ENCODE measurements at places on chromosomes 12 and 14.

GRCh38 chr12:53937596-53938325, 870 bp upstream of the HOXC13 start:
- DNase-seq, result no peak

DNA sequence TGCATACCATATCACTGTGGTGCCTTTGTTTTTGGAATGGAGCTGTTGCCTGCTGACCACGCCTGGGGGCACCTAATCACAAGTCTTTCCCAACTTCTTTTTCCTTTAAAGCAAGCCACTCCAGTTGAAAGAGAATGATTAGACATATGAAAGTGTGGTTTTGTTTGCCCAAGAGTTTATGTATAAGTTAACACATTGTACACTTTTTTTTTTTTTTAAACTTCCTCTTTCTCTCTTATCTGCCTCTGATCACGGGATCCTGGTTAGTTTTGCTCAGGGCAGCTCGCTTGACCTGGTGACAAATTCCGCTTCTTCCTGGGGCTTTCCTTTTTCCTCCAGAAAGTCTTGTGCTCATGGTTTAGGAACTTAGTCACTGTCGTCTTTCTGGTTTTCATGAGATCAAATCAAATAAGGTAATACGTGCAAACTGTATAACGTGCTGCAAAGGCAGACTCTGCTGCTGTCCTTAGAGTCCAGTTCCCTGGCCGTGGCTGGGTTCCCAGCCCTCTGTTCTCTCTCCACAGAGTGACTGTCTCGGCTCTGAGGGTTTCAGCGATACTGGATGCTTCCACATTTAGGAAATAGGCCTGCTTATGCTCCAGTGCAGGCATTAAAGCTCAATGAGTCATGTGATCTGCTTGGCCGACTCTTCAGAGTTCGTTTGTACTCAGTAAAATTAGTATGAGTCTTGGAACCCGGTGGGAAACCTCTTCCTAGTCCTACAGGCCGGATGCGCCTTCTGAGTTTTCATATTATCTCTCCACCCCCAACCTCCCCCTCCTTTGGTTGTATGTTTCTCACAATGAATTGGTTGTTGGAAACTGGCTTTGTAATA, 15.2 kb downstream of the RASSF3 start:
- DNase-seq, result no peak

GRCh38 chr12:113320401-113320800, 14.5 kb downstream of the SLC8B1 start:
- no peak for DNase-seq

DNA sequence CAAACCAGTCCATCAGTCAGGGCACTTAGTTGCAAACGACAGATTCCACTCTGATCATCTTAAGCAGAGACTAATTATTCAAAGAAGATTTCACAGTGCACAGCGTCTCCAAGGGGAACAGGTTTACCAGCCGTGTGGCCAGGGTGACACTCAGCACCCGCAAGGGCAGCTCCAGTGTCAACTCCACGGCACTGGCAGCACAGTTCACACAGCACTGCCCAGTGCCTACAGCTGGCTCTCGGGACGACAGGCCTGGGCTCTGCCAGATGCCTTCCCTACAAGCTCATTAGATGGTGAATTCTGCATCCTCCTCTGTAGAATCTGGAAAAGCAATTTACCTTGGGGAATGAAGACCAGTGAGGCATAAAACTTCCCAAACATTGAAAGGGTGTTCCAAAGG, 4.9 kb downstream of the OR10P1 start:
- no peak for DNase-seq

DNA sequence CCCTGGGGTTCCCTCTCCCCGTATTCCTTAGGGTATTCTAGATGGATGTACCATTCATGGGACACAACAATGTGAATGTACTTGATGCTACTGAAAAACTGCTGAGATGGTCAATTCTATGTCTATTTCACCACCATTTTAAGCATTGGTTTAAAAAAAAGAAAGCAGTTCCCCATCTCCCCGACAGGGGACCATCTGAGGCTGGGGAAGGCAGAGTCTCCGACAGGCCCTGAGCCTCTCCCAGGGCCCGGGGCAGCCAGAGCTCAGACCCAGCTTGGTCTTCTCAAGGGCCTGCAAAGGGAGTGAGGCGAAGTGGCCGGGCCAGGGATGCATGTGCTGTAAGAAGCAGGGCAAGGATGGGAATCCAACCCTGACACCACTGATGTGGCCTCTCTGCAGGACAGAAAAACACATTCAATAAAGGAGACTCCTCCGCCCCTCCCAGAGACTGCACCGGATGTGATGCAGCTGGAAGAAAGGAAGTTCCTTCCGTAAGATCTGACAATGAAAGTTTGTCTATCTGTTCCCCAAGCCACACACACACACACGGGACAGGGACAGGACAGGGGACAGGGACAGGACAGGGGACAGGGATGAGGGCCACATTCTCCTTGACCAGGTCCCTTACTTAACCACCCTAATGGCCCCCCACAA, 234.1 kb downstream of the BCL11B start:
- DNase-seq, result peak; percentile 62

DNA sequence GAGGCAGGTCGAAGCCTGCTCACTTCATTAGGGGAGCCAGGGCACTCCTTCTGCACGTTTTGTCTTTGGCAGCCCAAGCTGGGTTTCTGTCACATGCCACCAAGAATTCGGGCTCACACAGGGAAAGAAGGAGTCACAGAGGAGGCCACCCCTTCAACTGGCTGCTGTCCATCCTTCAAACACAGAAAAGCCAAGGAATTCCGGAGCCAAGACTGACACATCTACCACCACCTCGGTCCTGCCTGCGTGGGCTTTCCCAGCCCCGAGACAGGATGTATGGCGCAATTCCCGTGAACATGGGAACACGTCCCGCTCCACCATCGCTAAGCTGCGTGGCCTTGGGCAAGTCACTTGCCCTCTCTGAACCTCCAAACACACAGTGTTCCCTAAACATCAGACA, 70.4 kb downstream of the NCOR2 start:
- DNase-seq, result no peak

- DNase-seq, result no peak
Measured at GRCh38 chr12:116492703-116493324, 66.4 kb upstream of the MAP1LC3B2 start.

DNA sequence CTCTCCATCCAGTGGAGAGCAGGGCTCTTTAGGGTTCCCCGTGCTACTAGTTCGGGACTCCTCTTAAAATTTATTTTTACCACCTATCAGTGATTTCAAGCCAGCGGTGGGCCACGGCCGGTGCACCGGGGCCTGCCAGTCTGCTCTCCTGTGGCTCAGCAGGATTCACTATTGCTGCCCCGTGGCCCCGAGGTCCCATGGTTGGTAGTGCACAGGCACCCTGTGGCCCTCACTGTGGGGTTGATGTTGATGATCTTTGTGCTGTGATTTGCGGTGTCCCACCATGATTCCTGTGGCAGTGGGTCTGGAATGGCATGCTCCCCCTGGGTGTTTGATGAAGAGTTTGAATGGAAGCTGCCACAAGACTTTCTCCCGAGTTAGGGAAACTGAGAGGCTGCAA, 12.6 kb upstream of the MEG3 start:
- no peak for DNase-seq

GRCh38 chr14:35046048-35046750, at the start of gene FAM177A1:
Gene FAM177A1 (plus strand): TSS chr14:35046272. CDS start chr14:35046464, 192 bp downstream.
- DNase-seq, result peak; percentile 99

DNA sequence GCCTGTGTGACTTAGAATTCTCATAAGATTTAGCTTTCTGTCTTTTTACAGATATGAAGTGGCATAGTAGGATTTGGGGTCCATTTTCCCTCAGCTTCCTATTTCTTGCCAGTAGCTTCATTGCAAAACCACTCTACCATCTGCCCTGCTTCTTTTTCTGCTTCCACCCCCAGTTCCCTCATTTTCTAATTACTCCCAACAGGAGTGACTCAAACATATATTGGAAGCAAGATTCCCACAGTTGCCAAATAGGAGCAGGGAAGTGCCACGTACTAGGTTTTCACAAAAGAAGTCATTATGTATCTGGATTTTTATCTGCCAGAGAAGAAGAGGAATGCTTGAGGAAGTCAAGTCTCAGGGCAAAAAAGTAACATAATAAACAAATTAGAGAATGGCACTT, 64.1 kb downstream of the ANO4 start:
- no peak for DNase-seq

- no peak for DNase-seq
Measured at GRCh38 chr12:67452119-67452805, 183.1 kb downstream of the CAND1 start.

DNA sequence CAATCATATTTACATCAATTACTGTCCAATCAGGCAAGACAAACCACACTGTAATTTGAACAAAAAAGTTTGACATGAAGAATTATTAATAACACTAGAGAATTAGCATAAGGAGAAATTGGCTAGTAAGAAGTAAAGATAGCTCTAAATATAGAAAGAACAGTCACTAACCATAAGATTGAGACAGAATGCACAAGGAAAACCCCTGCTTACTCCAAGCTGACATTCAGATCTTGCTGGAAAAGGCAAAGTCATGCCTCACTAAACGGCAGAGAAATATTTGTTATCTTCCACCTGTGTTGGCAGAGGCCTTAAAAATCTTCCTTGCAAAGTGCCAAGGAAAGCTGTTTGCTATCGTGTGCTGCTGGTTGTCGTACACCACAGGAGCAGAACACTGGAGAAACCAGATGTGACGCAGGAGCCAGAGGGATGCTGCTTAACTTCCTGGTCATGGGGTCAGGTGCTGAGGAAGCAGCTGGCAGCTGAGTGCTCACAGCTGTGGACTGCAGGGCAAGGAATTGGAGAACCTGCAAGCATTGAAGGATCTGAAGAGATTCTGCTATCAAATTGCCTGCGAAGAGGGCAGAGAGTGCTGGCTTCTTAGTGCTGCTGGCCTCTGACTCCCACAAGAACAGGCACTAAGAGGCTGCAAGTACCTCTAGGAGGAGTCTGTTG, 1323.3 kb downstream of the LRFN5 start:
- DNase-seq, result peak; percentile 31

- no peak for DNase-seq
Measured at GRCh38 chr12:40192704-40193255, 32.0 kb upstream of the LRRK2 start.

DNA sequence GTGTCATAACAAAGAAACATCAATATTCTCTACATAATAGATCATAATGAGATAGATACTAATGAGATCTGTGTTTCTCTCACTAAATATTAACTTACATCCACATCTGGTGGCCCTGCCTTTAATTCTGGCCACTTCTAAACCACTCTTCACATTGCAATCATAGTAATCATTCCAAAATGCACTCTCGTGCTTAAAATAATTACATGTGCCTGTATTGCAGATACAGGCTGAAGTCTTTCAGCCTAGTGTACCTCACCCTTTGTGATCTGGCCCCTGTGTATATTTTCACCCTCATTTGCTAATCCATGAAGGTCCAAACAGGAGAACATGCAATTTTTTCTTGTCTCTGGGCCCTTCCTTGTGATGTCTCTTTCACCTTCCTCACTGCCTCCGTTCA, 108.0 kb downstream of the LIN7A start:
- DNase-seq, result no peak

DNA sequence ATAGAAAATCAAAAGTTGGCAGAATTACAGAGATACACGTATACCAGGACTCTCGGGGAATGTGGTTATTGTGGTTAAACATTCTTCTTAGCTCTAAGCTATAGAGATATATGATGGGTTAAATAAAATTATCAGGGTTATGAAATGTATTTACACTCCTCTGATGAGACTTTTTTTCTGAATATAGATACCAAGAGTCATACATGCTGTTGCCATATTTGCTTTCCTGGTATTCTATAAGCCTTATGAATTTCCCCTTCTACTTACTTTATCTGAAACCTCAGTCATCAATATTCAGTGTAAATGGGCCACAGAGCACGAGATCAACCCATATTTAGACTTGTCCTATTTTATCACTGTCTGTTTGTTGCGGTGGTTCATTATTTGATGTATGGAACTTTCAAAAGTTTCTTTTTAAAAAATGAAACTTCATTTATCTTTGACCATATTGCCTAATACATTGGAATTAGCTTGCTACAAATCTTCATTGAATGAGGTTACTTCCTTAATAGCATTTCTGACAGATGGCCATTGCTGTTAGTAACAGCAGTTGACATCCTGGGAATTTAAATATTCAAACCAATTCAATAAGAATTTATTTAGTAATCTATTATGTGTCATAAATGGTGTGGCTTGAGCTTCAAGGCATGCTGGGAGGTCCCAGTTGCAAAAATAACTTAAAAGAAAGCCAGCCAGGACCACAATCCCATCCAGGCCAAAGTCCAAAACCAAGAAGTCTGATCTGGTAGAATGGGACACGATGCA, 393.5 kb downstream of the PCNX1 start:
- DNase-seq, result no peak

GRCh38 chr12:52141306-52141705, 50.5 kb downstream of the KRT80 start:
- DNase-seq, result peak; percentile 74

DNA sequence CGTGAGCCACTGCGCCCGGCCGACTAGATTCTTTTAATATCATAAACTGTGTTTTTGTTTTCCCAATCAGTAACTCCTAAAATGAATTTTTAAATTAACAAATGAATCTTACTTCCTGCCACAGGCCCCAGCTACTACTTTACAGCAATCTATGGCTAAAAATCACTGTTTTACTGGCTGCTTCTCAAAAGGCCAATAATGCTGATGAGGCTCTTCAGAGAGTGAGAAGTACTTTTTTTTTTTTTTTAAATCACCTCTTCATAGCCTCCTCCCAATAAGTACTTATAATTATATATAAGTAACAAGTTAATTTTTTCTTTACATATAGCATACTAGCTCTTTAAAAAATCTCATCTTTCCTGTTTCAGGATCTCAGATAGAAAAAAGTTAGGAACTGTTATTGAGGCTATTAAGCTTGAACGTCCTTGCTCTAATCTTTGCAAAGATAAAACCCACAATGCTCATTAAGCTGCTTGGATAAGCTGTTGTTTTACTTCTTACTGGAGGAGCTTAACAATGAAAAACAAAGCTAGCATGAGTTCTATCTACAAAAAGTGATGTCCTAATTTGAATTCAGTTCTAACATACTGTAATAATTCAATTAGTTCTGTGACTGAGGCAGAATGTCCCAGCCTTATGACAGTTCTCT, 12.8 kb upstream of the WDR20 start:
- no peak for DNase-seq

DNA sequence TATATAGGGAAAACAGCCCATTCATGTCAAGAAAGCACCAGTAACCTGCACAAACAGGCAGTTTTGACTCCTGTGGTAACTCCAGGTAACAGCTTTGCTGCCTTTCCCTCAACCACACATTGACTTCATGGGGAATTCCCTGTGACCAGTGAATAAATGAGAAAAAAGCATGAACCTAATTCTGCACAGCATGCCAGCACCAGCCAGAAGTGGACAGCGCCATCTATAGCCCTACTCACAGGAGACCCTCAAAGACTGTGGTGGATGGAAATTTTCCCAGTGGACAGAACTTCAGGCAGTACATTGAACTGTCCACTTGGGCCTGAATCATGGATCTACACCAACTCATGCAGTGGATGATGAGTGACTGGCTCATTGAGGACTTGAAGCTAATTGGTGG, 152.1 kb downstream of the SLC8A3 start:
- DNase-seq, result no peak

Measured in H9 (cell line).